ENCODE measurements at places on chromosomes 1 and 21. TPM values are rescaled to one million over a fixed set of nuclear protein-coding genes. Genes with fewer than 3 reads are reported as not detected.

Gene CASQ1
- total RNA-seq: not detected

Gene AGPAT3
- total RNA-seq: 82.4 TPM

DNA sequence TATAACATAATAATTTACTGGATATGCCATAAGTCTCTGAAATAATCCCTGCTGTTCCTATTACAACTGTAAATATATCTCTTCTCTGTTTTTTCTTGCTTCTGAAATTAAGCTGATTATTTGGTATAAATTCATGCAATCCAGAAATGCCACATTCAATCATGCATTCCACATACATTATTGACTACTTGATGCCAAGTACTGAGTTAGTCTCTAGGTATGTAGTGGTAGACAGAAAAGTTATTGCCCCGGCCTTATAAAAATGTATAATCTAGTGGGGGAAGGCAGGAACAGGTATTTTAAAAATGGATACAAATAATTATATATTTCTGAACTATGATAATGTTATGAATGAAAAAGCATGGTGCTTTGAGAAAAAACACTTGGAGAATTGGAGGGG, 338.6 kb upstream of the SNX7 start:
- H3K27me3 ChIP-seq: no peaks in the 10 kb centered on the region
- H3K36me3 ChIP-seq: no peaks in the 10 kb centered on the region
- H3K4me1 ChIP-seq: peaks cover 14% of the 10 kb centered on the region
- no peak overlapping the region for H3K27ac ChIP-seq
- DNase-seq: no peak

DNA sequence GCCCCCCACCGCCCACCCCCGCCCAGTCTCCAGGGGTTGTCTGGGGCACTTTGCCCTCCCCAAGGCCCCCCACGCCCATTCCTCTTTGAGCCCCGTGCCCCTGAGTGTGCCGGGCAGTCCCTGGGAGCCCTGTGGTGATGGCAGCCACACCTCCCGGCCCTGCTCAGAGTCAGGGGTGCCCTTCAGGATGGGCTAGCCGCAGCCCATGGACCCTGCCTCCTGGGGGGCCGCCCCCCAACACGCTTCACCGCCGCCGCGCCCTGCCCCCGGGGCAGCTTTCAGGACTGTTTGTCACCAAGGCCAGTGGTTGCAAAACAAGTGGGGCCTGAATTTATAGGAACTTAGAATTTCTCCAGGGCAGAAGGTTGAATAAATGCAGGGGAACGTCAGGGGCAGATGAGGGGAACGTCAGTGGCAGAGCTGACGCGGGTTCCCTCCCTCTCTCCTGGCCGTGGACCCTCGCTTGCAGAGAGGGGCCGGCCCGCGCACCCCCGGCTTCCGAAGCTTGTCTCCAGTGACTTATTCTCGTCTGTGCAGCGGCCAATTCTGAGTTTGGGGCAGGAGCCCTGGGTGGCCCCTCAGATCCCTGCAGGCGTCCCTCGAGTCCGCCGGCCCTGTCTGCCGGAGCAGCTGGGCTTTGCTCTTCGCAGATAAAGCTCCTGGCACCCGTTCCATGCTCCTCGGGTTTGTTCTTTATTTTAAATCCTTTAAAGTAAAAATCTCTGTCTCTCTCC, 41.2 kb upstream of the ADARB1 start:
- no peak overlapping the region for H3K4me3 ChIP-seq
- H3K4me1 ChIP-seq: no peaks in the 10 kb centered on the region
- H3K27ac ChIP-seq: no peak overlapping the region
- DNase-seq: no peak
- H3K36me3 ChIP-seq: peaks cover 2% of the 10 kb centered on the region
- H3K27me3 ChIP-seq: peaks cover 19% of the 10 kb centered on the region

DNA sequence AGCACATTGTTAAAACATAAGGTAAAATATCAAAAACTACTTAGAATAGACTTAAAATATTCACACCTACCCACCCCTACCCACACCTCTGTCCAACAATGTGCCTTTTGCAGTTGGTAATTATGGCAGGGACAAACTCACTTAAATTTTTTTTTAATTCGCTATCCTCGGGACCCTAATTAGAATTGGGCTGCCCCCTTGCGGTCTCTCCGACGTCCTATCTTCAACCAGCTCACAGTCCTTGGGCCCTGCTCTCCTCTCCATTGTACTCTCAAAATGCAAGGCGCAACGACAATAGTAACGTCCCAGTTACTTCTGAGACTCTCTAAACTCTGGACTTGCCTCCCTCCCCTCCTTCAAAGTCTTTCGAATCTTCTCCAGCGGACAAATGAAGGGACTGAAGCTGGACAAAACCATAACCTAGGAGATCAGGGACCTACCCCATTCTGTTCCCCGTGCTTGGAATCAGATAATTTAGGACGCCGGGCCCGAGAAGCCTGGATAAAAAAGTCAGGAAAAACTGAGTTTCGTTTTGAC, 1.1 kb upstream of the CIART start:
- no peaks in the 10 kb centered on the region for H3K27me3 ChIP-seq
- H3K4me1 ChIP-seq: peaks cover 27% of the 10 kb centered on the region
- peak; percentile 74 for DNase-seq
- peak overlapping the region; percentile 76 for H3K4me3 ChIP-seq
- H3K27ac ChIP-seq: peak overlapping the region; percentile 40

GRCh38 chr1:230271300-230272035, 154.7 kb downstream of the PGBD5 start:
- DNase-seq: no peak
- no peaks in the 10 kb centered on the region for H3K27me3 ChIP-seq

Gene FBXO28
- total RNA-seq: 20.0 TPM

DNA sequence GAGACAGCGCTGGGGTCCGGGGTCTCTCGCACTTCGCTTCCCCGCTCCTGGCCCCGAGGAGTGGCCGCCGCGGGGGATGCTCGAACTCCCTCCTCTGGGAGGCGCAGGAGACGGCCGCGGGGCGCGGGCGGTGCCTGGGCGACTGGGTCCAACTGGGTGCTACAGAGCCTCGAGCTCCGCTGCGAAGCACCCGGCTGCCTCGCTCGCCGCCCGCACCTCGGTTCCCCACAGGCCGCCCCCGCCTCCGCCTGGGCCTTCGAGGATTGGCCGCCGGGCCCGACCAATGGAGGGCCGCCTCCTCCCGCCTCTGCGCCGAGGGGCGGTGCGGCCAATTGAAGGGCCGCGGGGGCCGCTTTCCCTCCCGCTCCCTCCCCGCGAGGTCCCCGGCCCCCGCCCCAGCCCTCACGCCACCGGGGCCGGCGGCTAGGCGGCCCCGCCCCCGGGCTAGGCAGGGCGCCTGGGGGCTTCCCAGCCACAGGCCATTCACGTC, at the start of gene CNN3:
TSS of gene CNN3 (minus strand) at position 196 of the 490 bp plus-strand sequence. CDS start 216 bp downstream, outside the sequence.
- peak within 1 kb of the TSS; percentile 74 for H3K4me3 ChIP-seq
- peaks cover 29% of the 10 kb centered on the region for H3K27me3 ChIP-seq
- peak; percentile 77 for DNase-seq
- no peaks in the 10 kb centered on the region for H3K36me3 ChIP-seq
- H3K4me1 ChIP-seq: peaks cover 14% of the 10 kb centered on the region

- H3K4me3 ChIP-seq: no peak overlapping the region
- DNase-seq: no peak
- no peak overlapping the region for H3K27ac ChIP-seq
- peaks cover 4% of the 10 kb centered on the region for H3K4me1 ChIP-seq
- H3K27me3 ChIP-seq: no peaks in the 10 kb centered on the region
- peaks cover 16% of the 10 kb centered on the region for H3K36me3 ChIP-seq
Observed at GRCh38 chr1:41041614-41042270, 20.2 kb upstream of the SLFNL1 start.

DNA sequence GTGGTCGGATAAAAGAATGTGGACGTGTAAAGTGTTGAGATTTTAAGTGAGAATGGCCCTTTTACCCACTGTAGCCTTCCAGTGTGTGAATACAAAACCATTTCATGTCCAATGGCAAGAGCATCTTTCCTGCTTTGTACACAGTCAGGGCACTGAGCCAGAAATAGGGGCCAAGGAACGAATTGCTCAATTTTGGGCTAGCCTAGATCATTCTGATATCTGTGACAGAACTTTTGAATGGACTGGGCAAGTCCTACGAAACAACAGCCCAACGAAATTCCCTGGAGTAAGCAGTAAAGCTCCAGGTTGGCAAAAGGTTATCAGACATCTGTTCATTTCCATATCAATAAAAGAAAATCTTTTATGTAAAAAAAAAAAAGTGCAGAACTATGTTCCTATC, 5.5 kb downstream of the KIF26B start:
- H3K27ac ChIP-seq: no peak overlapping the region
- no peak overlapping the region for H3K4me3 ChIP-seq

GRCh38 chr1:191261111-191261510, 783.4 kb upstream of the BRINP3 start:
- H3K27me3 ChIP-seq: no peaks in the 10 kb centered on the region
- H3K4me3 ChIP-seq: no peak overlapping the region
- no peaks in the 10 kb centered on the region for H3K4me1 ChIP-seq
- H3K36me3 ChIP-seq: no peaks in the 10 kb centered on the region

GRCh38 chr1:178938959-178939317, 68.1 kb upstream of the ANGPTL1 start:
- no peak overlapping the region for H3K4me3 ChIP-seq
- no peaks in the 10 kb centered on the region for H3K36me3 ChIP-seq
- H3K27ac ChIP-seq: no peak overlapping the region
- H3K4me1 ChIP-seq: no peaks in the 10 kb centered on the region
- DNase-seq: no peak

DNA sequence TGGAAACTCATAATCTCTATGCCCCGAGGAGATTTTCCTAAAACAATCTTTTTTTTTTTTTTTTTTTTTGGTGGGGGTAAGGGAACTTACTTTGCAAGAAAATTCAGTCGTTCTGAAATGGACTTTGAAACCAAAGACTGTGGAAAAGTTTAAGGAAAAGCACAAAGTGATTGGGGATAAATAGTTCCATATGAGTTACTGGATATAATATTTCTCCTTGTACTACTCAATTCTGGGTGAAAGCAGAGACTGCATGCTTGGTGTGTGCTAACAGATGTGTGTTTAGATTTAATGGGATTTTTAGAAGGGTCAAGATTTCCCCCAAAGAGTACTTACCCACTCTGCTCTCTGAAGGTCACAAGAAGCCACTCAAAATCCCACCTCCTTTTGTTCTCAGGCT, 204.9 kb upstream of the USP24 start:
- no peaks in the 10 kb centered on the region for H3K36me3 ChIP-seq
- H3K27me3 ChIP-seq: peaks cover 12% of the 10 kb centered on the region
- no peaks in the 10 kb centered on the region for H3K4me1 ChIP-seq
- H3K4me3 ChIP-seq: no peak overlapping the region
- H3K27ac ChIP-seq: no peak overlapping the region

DNA sequence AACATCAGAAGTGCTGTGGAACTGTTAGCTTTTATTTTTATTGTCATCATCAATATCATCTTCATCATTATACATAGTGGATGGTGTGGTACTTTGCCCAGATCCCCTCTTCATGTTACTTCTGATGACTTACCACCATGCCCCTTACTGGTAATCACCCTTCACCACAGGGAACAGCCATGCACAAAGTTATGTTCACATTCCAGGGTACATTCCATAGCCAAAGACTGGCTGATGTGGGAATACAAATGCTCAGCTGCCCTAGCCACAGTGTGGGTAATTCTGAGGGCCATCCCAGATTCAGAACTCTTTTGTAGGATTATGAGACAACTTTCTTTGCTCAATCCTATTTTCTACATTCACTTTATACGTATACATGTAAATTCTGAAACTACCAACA, 691.3 kb upstream of the CXADR start:
- H3K27me3 ChIP-seq: no peaks in the 10 kb centered on the region
- no peak overlapping the region for H3K4me3 ChIP-seq
- no peaks in the 10 kb centered on the region for H3K4me1 ChIP-seq
- H3K27ac ChIP-seq: no peak overlapping the region
- DNase-seq: no peak

Measured in activated CD4-positive, alpha-beta memory T cell treated with anti-CD3 and anti-CD28 coated beads for 36 hours (primary cell).